Tracheal epithelial cell (primary cell): ENCODE measurements at places on chromosomes 2 and 18. TPM values are rescaled to one million over a fixed set of nuclear protein-coding genes. Genes with fewer than 3 reads are reported as not detected.

CXCR1 gene
- total RNA-seq = not detected in 2 replicates

RGPD8 gene
- total RNA-seq = 5.5 and 8.0 TPM in 2 replicates

SGPP2 gene
- total RNA-seq = 25.2 and 31.6 TPM in 2 replicates

MATN3 gene
- total RNA-seq = 0.85 and 1.9 TPM in 2 replicates

RAB6C gene
- not detected in 2 replicates for total RNA-seq

NT5C1B gene
- not detected in 2 replicates for total RNA-seq

CPLX4 gene
- 0.24 TPM in 1 of 2 replicates, not detected in the other for total RNA-seq

FTCDNL1 gene
- 0.21 and 1.4 TPM in 2 replicates for total RNA-seq

ACADL gene
- 0.21 and 0.48 TPM in 2 replicates for total RNA-seq

GALR1 gene
- not detected in 2 replicates for total RNA-seq

RPRM gene
- total RNA-seq = not detected in 2 replicates

UNC50 gene
- total RNA-seq = 40.2 and 46.7 TPM in 2 replicates

KATNAL2 gene
- total RNA-seq = under 0.01 and 1.2 TPM in 2 replicates

CFC1 gene
- not detected in 2 replicates for total RNA-seq

KCNG2 gene
- total RNA-seq = not detected in 2 replicates

POTEJ gene
- total RNA-seq = not detected in 2 replicates

CEP68 gene
- total RNA-seq = 3.9 and 7.7 TPM in 2 replicates

LRP2 gene
- total RNA-seq = under 0.01 TPM in 1 of 2 replicates, not detected in the other

TM4SF20 gene
- total RNA-seq = not detected in 2 replicates

CENPA gene
- 4.8 TPM in 1 of 2 replicates, not detected in the other for total RNA-seq

TUBB8B gene
- 0.24 TPM in 1 of 2 replicates, not detected in the other for total RNA-seq

ANKRD44 gene
- 0.64 and 1.9 TPM in 2 replicates for total RNA-seq

CLEC4F gene
- not detected in 2 replicates for total RNA-seq

TRPM8 gene
- 0.96 TPM in 1 of 2 replicates, not detected in the other for total RNA-seq

HOXD13 gene
- total RNA-seq = not detected in 2 replicates

ITGA4 gene
- total RNA-seq = under 0.01 and 3.1 TPM in 2 replicates

CCBE1 gene
- total RNA-seq = 0.43 and 1.9 TPM in 2 replicates

CD302 gene
- 0.21 and 0.48 TPM in 2 replicates for total RNA-seq

RFX8 gene
- not detected in 2 replicates for total RNA-seq

STRN gene
- total RNA-seq = 22.4 and 23.0 TPM in 2 replicates

YES1 gene
- 274 and 298 TPM in 2 replicates for total RNA-seq

PIEZO2 gene
- under 0.01 and 0.48 TPM in 2 replicates for total RNA-seq

ARHGAP25 gene
- 0.43 and 2.4 TPM in 2 replicates for total RNA-seq

TMEM247 gene
- total RNA-seq = not detected in 2 replicates
